ENCODE measurements at places on chromosomes 2 and 18. TPM values are rescaled to one million over a fixed set of nuclear protein-coding genes. Genes with fewer than 3 reads are reported as not detected.

GRCh38 chr18:48867978-48868377 lies 82.8 kb downstream of the SMAD7 start:
- no peak for DNase-seq
- H3K36me3 ChIP-seq: no peaks in the 10 kb centered on the region
- no peak overlapping the region for H3K4me3 ChIP-seq

- no peak overlapping the region for H3K27ac ChIP-seq
- H3K4me1 ChIP-seq: no peaks in the 10 kb centered on the region
- H3K36me3 ChIP-seq: no peaks in the 10 kb centered on the region
These were observed 75.2 kb upstream of the C2orf15 start for GRCh38 chr2:99066075-99066958.

DNA sequence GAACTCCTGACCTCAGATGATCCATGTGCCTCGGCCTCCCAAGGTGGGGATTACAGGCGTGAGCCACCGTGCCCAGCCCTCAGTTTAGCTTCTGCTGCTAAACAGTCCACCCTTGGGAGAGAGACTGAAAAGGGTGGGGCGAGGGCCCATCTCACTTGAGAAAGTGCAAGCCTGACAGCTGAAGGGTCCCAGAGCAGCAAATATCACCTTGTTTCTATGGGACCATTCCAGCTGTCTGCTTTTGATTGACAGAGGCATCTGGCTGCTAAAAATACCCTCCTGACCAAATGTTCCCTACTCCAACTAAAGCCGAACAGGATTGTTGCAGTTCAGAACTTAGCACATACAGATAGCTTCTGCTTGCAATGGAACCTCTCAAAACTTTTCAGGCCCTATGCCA lies 436 bp upstream of the SMYD1 start:
- H3K4me3 ChIP-seq: no peak overlapping the region
- no peaks in the 10 kb centered on the region for H3K4me1 ChIP-seq
- peaks cover 65% of the 10 kb centered on the region for H3K27me3 ChIP-seq
- no peaks in the 10 kb centered on the region for H3K36me3 ChIP-seq

DNA sequence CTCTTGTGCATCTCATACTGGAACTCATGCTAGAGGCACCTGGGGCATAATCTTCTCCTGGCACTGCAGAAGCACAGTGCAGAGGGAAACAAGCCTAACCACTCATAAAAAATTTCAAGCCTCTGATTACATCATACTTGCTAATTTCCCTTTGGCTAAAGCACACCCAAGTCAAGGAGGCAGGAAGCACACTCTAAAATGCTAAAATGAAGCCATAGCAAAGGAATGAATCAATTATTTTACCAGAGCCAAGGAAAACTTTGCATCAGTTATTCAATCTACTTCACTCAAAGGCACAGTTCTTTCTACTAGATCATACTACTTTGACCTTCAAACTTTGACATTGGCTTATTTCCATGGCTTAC lies 79.6 kb upstream of the SPOPL start:
- no peaks in the 10 kb centered on the region for H3K36me3 ChIP-seq
- no peak overlapping the region for H3K27ac ChIP-seq
- H3K4me3 ChIP-seq: no peak overlapping the region
- DNase-seq: no peak

DNA sequence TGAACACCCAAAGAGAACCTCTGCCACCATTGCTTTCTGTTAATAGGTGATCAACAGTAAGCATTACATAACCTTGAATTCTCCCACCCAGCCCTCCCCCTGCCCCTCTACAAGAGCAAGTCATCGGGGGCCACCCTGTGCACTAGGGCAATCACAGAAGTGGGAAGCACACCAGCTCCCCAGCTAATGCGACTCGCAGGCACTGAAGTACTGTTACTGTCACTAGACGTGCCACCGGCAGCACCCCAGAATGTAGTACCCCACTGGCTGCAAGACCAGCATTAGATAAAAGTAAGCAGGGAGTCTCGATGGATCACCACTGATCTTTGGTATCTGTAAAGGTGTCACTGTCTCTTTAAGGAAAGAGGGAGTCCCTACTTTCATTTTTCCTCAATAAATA lies 167.6 kb downstream of the FAM210A start:
- no peaks in the 10 kb centered on the region for H3K36me3 ChIP-seq
- DNase-seq: peak; percentile 26
- H3K27ac ChIP-seq: no peak overlapping the region
- no peak overlapping the region for H3K4me3 ChIP-seq

DNA sequence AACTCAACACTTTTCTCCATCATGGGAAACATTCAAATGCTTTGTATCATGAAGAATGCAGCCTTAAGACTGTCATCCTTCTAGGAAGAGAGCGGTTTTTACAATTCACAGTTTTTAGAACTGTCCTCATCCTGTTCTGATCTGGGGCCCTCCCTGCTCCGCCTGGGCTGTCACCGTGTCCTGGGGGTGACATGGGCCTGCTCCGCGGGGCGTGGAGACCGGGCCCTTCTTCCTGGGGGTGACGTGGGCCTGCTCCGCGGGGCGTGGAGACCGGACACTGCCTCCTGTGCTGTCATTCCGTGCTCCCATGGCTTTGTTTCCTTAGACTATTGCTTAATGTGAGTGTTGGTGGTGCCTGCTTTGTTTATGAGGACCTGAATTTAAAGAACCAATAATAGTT lies 122.8 kb downstream of the TMEM18 start:
- DNase-seq: no peak
- H3K4me1 ChIP-seq: no peaks in the 10 kb centered on the region
- no peak overlapping the region for H3K27ac ChIP-seq
- no peaks in the 10 kb centered on the region for H3K27me3 ChIP-seq
- H3K4me3 ChIP-seq: no peak overlapping the region

DNA sequence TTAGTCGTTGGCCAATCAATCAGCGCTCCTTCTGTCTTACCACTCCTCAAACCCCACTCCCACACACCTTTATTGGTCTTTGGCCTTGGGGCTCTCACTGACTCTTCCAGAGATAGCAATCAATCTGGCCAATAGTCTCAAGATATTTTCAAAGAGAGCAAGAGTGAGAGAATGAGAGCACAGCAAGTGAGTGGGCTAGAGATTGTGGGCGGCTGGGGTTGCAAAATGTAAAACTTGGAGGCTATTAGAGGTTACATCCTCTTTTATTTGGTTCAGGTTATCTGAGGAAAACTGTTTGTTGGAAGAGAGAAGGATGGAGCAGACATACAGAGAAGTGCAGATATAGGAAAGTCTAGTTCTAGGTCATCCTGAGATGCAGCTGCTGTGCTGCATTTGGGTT lies 32.8 kb downstream of the TACR1 start:
- H3K36me3 ChIP-seq: no peaks in the 10 kb centered on the region
- H3K4me1 ChIP-seq: peaks cover 2% of the 10 kb centered on the region
- H3K27ac ChIP-seq: no peak overlapping the region
- DNase-seq: no peak

DNA sequence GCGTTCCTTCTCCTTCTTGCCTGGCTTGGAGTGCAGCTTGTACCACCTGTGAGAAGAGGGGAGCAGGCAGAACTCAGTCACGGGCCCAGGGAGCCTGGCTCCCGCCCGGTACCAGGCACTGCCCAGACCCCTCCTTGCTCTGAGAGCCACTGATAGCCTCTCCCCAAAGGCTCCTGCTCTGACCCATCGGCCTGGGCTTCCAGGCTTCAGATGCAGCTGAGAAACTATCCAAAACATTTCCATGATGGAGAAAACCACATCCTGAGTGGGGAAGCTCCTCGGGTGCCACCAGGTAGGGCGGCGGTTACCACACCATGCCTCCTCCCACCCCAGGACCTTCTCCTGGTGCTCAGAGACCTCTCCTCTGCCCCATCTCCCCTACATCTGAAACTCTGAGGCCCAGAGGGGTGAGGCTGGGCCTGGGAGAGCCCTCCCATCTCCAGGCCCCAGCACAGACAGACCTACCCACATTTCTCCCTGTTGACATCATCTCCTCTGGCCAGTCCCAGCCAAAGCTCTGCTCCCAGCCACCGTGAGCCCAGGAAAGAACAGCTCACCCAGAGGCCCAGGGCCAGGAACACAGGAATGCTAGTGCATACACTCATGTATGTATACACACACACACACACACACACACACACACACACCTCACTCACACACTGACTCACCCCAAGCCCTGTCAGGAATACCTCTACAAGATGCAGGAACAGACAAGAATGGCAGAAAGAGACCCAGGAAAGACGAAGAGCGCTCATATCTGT lies 17.9 kb upstream of the SFXN5 start:
- H3K27me3 ChIP-seq: no peaks in the 10 kb centered on the region
- H3K27ac ChIP-seq: no peak overlapping the region
- no peak overlapping the region for H3K4me3 ChIP-seq
- no peaks in the 10 kb centered on the region for H3K4me1 ChIP-seq

- no peaks in the 10 kb centered on the region for H3K36me3 ChIP-seq
- H3K27ac ChIP-seq: no peak overlapping the region
- DNase-seq: no peak
- no peak overlapping the region for H3K4me3 ChIP-seq
- H3K27me3 ChIP-seq: no peaks in the 10 kb centered on the region
- H3K4me1 ChIP-seq: no peaks in the 10 kb centered on the region
These were observed 587.2 kb upstream of the NXPH2 start for GRCh38 chr2:139367416-139367815.

DNA sequence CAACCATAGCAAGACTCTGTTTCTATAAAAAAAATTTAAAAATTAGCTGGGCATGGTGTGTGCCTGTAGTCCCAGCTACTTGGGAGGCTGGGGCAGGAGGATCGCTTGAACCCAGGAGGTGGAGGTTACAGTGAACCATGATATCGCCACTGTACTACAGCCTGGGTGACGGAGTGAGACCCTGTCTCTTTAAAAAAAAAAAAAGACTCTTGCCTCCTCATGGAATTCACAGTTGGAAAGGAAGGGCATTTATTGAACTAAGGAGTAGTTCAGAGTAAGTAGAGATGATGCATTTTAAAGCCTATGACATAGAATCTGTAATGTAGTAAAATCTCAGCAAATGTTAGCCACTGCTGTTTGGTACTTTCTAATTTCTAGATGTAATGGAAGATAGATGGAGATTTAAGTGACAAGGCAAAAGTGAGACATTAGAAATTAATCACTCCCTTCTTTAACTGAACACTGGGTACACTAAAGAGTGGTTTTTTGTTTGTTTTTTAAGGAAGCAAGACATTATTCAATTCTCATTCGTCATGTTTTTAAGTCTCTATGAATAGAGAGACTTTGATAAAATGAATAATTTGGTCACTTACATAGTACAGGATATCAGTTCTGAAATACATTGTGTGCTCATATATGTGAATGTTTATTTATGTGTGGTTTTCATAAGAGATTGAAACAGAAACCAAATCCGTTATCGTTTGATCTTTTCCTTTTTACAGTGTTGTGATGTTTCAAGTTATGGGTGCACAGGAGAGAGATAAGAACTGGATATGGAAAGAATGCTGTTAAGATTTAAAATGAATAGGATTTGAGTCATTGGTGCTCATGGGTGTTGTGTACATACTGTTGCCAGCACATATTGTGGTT lies 186.1 kb upstream of the STON1 start:
- H3K36me3 ChIP-seq: peaks cover 17% of the 10 kb centered on the region
- no peak overlapping the region for H3K4me3 ChIP-seq
- no peaks in the 10 kb centered on the region for H3K27me3 ChIP-seq
- DNase-seq: no peak
- H3K4me1 ChIP-seq: no peaks in the 10 kb centered on the region
- no peak overlapping the region for H3K27ac ChIP-seq

DNA sequence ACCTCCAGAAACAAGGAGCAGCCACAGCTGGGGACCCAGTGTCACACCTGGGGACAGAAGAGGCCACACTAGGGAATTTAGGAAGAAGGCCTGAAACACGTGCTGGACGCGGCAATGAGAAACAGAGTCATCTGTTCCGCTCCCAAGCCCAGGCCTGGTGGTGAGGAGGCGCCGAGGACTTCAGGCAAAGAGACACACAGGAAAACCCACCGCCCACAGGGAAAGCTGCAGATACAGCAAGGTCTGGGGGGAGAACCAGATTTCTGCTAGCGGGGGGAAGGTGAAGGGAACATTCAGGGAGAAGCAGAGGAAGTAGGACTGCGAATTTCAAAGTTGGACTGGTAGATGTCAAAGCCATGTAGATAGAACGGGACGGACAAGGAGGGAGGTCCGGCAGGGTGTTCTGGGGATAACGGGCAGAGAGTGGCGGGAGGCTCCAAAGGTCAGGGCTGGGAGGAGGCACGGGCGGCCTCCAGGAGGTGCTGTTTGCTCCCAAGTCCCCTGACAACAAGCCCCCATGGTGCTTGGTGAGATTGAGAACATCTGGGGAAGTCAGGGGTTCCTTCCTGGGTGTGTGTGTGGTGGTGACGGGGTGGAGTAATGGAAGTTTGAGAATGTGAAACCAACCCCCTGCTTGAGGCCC lies 351.7 kb upstream of the MYT1L start:
- H3K36me3 ChIP-seq: no peaks in the 10 kb centered on the region
- no peaks in the 10 kb centered on the region for H3K27me3 ChIP-seq
- H3K4me3 ChIP-seq: no peak overlapping the region
- no peak for DNase-seq

GRCh38 chr2:205750797-205751196 lies 68.5 kb downstream of the NRP2 start:
- H3K27me3 ChIP-seq: no peaks in the 10 kb centered on the region
- no peak overlapping the region for H3K4me3 ChIP-seq
- no peaks in the 10 kb centered on the region for H3K4me1 ChIP-seq
- no peak for DNase-seq

DNA sequence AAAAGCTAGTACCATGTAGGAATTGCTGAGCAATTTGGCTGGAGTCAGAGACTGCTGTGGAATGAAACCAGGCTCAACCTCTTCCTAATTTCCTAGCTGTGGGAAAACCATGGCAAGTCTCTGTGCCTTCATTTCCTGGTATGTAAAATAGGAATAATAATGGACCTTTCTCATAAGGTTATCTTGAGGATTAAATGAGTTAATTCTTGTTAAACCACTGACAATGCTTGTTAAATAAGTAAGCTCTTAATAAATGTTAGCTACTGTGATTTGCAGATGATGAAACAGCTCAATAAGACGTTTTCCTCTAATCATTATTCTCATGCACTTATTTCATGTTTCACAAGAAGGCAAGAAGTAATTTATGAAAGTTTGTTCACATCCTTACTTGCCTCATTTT lies 346.7 kb downstream of the RND3 start:
- H3K36me3 ChIP-seq: no peaks in the 10 kb centered on the region

- H3K4me1 ChIP-seq: no peaks in the 10 kb centered on the region
- H3K27me3 ChIP-seq: peaks cover 3% of the 10 kb centered on the region
- DNase-seq: no peak
- H3K36me3 ChIP-seq: no peaks in the 10 kb centered on the region
- H3K4me3 ChIP-seq: no peak overlapping the region
These were observed 879.6 kb upstream of the CELF4 start for GRCh38 chr18:38444971-38445803.

The ANKRD29 gene
- total RNA-seq: not detected

The OSBPL1A gene
- 42.8 TPM for total RNA-seq

The LRRTM4 gene
- total RNA-seq: 4.2 TPM

The ZNF892 gene
- 16.7 TPM for total RNA-seq

The ELOA2 gene
- not detected for total RNA-seq

The ALPI gene
- not detected for total RNA-seq

The SCN7A gene
- 0.29 TPM for total RNA-seq

The TEKT4 gene
- not detected for total RNA-seq

The SERPINB3 gene
- total RNA-seq: 0.25 TPM

Data from endodermal cell (in vitro differentiated cells).